ENCODE measurements at places on chromosomes 2 and 18. TPM values are rescaled to one million over a fixed set of nuclear protein-coding genes. Genes with fewer than 3 reads are reported as not detected.

Gene RAB11FIP5
- 29.0 TPM for total RNA-seq

Gene LYG2
- not detected for total RNA-seq

Gene ME2
- 18.8 TPM for total RNA-seq

Gene LIMS4
- not detected for total RNA-seq

Gene PTH2R
- total RNA-seq, result not detected

Gene ANKRD23
- total RNA-seq, result 1.7 TPM

Gene GKN1
- not detected for total RNA-seq

Gene RABL2A
- total RNA-seq, result 5.3 TPM

Gene TUBB8B
- total RNA-seq, result not detected

Gene IL1R2
- 6.1 TPM for total RNA-seq

Gene RBKS
- 1.4 TPM for total RNA-seq

Gene NEB
- 1.9 TPM for total RNA-seq

Gene CCDC85A
- not detected for total RNA-seq

Gene SCN2A
- total RNA-seq, result 0.26 TPM

Gene COL4A3
- 0.48 TPM for total RNA-seq

Gene CNTNAP5
- not detected for total RNA-seq

Gene DSEL
- 12.2 TPM for total RNA-seq

Measured in epithelial cell of alveolus of lung (primary cell).